ENCODE measurements at places on chromosomes 13 and 19.
A peak's percentile ranks its signal among the peaks of the same experiment; 100 is the strongest.

GRCh38 chr13:29175250-29175873, 355.2 kb downstream of the MTUS2 start:
- no peak for DNase-seq

GRCh38 chr19:5099701-5100221, 130.8 kb downstream of the KDM4B start:
- DNase-seq, result no peak

- no peak for DNase-seq
Observed at GRCh38 chr13:67001363-67001762, 228.8 kb downstream of the PCDH9 start.

GRCh38 chr13:45492538-45492937, 27.8 kb downstream of the COG3 start:
- no peak for DNase-seq

DNA sequence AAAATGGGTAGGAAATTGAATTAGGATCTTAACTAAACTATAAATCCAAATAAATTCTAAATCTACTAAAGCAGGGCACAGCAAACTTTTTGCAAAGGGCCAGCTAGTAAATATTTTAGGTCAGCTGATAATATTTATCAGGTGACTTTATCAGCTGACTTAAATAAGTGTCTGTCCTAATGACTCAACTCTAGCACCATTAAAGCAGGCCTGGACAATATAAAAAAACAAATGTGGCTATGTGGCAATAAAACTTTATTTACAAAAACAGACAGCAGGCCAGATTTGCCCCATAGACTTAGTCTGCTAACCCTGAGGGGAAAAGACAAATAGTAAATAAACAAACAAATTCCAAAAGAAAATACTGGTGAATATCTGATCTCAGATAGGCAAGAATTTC, 27.7 kb upstream of the DOCK9 start:
- DNase-seq, result no peak

GRCh38 chr13:98272549-98272948, 95.5 kb upstream of the RNF113B start:
- peak; percentile 28 for DNase-seq

- no peak for DNase-seq
Observed at GRCh38 chr19:38921420-38922274, 8.9 kb downstream of the SARS2 start.

DNA sequence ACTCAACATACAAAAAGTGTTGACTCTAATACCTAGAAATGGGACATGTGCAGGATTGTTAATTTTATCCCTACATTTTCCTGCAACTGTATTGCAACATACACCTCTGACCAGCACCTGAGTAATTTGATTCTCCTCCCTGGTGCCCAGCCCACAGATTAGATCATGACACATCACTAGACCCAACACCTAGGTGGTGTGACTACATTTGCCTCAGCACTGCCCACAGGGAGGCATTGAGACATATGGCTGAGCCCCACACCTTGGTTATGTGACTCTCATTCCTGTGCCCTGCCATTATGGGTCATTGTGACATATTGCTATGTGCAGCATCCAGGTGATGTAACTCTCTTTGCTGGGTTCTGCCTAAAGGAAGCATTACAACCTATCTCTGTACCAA, 13.2 kb upstream of the ZNF254 start:
- no peak for DNase-seq

DNA sequence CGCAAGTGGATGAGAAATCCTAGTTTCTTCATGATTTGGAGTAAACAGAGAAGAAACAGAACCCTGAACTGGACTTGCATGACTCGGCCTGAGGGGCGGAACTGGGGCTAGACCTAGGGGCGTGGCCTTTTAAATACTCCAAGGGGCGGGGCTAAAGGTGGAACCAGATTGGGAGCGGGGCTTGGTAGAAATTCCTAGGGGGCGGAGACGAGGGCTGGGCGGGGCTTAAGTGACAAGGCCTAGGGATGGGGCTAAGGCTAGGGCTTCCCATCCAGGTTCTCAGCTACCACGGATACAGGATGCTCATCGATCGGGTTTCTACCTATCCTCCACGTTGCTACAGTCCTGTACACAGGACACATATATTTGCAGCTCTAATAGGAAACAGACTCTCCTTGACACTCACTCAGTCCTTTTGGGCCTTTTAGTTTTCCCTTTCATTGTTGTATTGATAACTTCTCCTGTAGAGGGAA, 372 bp upstream of the ZNF699 start:
- DNase-seq, result peak; percentile 97

GRCh38 chr19:5380215-5380919, 39.8 kb upstream of the PTPRS start:
- no peak for DNase-seq

DNA sequence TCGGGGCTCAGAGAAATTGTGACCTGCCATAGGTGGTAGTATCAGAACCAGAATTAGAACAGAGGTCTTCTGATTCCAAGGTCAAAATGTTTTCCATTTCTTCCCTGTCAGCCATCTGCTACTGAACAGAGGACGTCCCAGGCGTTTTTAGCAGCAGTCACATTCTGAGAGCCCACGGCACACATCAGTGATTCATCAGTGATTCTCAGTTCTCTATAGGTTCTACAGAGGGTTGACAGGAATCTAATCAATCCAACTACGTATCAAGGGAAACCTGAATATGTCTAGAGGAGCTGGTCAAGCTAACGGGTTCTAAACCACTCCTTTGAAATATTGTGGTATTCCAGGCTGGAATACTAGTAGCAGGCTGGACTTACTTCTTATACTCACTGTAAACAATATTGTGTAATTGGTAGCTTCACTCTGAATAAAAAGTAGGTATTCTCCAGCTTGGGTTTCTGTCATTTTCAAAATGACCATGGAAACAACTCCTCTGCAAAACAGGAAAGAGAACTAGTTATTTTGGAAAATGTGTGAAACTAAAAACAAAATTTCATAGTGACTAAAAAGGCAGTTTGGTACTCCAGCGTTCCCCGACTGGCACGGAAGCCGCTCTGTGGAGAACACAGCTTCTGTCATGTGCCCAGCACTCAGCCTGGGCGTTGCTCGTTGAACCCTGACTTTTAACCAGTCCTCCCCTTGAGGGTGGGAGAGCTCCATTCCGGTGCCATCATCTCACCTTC, 43.2 kb downstream of the FLT3 start:
- no peak for DNase-seq

DNA sequence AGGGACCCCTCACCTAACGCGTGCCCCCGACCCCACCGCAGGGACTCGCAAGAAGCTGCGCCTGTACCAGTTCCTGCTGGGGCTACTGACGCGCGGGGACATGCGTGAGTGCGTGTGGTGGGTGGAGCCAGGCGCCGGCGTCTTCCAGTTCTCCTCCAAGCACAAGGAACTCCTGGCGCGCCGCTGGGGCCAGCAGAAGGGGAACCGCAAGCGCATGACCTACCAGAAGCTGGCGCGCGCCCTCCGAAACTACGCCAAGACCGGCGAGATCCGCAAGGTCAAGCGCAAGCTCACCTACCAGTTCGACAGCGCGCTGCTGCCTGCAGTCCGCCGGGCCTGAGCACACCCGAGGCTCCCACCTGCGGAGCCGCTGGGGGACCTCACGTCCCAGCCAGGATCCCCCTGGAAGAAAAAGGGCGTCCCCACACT, 4.7 kb upstream of the MYBPC2 start:
- no peak for DNase-seq

DNA sequence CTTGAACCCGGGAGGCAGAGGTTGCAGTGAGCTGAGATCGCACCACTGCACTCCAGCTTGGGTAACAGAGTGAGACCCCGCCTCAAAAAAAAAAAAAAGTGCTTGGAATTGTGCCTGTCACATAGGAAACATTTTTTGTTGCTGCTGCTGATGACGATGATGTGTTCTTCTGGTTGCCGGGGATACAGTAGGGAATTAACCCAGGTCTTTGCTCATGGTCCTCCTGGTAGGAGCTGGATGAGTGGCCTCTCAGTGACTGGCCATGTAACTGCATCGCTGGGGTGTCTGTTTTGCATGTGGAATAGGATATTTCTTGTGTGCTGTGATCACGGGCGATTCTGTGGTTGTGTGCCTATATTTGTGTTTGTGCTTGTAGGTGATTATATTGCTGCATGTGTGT, 4.7 kb upstream of the CNFN start:
- no peak for DNase-seq

DNA sequence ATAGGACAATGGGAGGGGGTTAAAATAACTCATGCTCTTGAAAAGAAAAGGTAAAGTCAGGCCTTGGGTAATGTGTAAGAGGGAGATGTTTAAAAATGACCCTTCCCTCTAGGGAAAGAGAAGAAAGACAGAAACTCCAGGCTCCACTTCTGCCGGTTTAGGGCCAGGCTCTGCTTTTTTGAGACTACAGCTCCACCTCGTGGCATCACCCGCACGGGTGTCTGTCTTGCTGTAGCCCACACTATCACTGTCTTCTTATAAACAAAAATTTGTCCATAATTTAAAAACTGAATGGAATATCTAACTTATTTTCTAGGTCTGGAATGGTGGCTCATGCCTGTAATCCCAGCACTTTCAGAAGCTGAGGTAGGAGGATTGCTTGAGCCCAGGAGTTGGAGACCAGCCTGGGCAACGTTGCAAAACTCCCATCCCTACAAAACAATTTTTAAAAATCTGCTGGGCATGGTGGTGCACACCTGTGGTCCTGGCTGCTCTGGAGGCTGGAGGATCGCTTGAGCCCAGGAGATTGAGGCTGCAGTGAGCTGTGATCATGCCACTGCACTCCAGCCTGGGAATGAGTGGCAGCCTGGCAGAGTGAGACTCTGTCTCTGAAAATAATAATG, 65.1 kb upstream of the GTF3A start:
- peak; percentile 80 for DNase-seq

DNA sequence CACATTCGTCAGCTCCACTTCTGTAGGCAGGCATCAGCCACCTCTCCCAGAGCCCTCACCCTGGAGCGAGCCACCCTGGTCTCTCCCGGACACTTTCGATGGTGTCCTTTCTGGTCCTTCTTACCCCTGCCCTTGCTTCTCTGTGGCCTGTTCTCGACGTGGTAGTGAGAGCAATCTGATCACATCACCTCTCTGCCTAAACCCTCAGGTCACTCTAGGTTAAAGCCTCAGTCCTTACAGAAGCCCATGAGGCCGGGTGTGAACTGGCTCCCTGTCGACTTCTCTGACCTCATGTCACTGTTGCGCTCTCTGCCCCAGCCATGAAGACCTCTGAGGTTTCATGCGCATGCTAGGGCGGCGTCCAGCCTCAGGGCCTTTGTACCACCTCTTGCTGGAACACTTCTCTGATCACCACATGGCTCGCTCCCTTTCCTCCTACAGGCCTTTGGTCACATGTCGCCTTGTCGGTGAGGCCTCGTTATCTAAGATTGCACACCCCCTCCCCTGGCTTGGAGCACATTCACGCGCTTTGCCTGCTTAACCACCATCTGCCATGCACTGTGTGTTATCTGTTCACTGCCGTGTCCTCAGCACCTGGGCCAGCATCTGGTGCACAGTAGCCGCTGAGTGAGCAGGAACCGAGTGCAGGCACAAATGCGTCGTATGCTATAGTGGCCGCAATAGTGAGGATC, 101.5 kb downstream of the DPF1 start:
- no peak for DNase-seq

DNA sequence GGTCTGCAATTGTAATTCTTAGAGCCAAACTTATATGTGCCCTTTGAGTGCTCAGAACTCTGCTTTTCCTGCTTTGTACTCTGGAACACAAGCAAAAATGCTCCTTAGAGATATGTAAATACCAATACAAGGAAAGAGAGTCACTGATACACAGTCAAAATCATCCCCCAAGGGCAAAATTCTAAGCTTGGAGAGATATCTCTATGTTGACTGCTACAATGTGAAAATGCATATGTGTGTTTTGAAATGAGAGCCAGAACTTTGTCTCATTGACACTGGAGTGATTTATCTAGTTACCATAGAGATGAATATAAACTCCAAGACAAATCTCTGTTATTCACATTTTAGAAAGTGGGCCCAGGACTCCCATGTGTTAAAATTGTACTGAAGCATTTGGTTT, 494.8 kb upstream of the SLITRK1 start:
- peak; percentile 72 for DNase-seq

DNA sequence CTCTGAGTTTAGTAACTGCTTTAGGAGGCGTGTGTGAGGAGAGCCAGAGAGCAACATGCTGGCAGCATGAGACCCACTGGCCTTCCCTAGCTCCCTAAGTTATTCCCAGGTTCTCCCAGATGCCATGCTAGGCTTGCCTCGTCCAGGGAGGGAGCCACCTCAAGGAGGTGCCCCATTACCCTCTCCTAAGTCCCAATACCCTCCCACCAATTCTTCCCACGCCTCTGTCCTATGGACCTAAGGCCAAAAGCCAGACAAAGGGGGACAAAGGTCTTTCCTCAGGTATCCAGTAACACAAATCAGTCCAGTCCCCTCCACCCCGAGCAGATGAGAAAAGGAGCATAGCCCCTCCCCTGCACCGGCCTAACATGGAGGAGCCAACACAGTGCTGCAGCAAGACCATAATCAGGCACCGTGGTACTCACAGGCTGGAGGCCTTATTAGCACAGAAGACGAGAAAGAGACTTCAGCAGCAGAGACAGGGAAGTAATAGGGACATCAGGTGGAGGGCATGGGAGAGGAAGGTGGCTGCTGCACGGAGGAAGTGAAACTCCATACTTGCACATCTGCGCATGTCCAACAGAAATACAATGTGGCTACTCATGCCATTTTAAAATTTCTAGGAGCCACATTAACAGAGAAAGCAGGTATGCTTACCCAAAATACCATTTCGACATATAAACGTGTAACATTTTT, 46.3 kb downstream of the BRD4 start:
- DNase-seq, result no peak

- no peak for DNase-seq
Observed at GRCh38 chr19:33825556-33825955, 28.9 kb downstream of the KCTD15 start.

GRCh38 chr19:32146664-32147063, 198.7 kb upstream of the ZNF507 start:
- no peak for DNase-seq

DNA sequence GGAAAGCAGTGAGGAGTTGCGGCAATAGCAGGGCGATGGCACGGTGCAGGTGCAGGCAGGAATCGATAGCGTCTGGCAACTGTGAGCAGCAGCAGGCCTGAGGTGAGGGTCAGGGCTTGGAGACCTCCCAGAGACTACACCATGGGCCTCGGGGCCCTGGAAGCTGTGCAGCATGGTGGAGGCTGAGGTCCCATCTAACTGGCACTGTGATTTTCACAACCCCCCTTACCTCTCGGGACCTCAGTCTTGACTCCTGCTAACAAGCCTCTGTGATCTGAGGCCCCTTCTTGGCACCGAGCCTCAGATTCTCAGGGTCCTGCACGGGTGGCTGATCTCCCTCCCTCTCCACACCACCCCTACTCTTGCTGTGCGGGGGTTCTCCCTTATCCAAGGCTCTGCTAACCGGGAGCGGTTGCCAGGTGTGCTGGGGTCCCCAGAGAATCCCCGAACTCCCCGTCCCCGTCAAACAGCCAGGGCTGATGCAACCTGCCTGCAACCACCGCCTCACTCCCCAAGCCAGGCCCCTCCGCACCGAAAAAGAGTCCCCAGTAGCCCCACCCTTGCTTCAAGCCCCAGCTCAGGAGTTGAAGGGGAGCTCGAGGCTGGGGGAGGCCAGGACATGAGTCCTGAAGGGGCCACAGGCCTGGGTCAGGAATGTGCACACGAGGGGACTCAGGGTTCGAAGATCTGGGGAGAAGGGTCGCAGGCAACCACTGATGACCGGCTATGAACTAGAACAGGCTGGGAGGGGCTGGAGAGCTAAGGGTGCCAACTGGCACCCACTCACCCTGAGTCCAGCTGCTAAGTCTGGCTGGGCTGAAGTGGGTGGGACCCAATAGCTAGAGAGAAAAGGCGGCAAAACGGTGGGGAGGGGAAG, 4.8 kb upstream of the ATF5 start:
- no peak for DNase-seq

All from HAP-1 (cell line).